ENCODE measurements at places on chromosomes 13 and 19.
A peak's percentile ranks its signal among the peaks of the same experiment; 100 is the strongest.

- DNase-seq: no peak
Measured at GRCh38 chr13:99307247-99307646, at the start of gene GPR183. GPR183 (minus strand) TSS chr13:99307399; CDS start chr13:99296145, 11,254 bp downstream.

DNA sequence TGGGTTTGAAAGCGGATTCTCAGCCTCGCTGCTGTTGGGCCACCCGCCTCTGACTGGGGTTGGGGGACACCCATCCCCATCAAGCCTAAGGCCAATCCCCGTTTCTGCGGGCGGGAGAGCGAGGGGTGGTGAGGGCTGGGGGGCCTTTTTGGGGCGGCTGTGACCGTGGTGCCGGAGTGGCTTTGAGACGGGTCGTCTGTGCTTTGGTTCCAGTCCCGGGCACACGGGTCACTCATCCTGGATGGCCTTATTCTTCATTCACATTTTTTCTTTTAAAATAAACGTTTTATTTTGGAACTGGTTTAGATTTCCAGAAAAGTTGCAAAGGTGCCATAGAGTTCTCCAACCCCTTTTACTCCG, 1.6 kb downstream of the ZNRF4 start:
- no peak for DNase-seq

GRCh38 chr13:71867131-71867814, at the start of gene DACH1:
DACH1 (minus strand) TSS chr13:71867204.
- peak; percentile 64 for DNase-seq

DNA sequence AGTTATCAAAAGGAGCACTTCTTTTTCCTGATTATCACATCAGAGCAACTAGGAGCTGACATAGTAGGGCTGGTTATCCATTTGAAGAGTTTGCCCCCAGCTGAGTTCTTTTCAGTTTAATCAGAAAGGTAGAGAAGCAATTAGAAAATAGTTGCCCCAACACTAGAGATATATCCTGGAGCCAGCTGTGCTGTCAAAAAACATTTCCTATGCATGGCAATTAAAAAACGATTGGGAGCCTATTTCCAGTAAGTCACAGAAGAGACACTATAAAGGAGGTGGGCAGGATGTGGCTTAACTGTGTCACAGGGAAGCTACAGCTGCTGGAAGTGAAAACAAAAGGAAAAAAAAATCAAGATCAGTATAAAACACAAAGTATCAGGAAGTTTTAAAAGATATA, 155.7 kb upstream of the SLITRK1 start:
- no peak for DNase-seq

- DNase-seq: no peak
Measured at GRCh38 chr19:32879741-32880140, 10.2 kb upstream of the SLC7A9 start.

- no peak for DNase-seq
Measured at GRCh38 chr13:102651892-102652291, 43.0 kb downstream of the METTL21C start.

GRCh38 chr13:34561033-34561432, 381.0 kb upstream of the NBEA start:
- DNase-seq: no peak

GRCh38 chr19:33813391-33814101, 16.9 kb downstream of the KCTD15 start:
- no peak for DNase-seq

DNA sequence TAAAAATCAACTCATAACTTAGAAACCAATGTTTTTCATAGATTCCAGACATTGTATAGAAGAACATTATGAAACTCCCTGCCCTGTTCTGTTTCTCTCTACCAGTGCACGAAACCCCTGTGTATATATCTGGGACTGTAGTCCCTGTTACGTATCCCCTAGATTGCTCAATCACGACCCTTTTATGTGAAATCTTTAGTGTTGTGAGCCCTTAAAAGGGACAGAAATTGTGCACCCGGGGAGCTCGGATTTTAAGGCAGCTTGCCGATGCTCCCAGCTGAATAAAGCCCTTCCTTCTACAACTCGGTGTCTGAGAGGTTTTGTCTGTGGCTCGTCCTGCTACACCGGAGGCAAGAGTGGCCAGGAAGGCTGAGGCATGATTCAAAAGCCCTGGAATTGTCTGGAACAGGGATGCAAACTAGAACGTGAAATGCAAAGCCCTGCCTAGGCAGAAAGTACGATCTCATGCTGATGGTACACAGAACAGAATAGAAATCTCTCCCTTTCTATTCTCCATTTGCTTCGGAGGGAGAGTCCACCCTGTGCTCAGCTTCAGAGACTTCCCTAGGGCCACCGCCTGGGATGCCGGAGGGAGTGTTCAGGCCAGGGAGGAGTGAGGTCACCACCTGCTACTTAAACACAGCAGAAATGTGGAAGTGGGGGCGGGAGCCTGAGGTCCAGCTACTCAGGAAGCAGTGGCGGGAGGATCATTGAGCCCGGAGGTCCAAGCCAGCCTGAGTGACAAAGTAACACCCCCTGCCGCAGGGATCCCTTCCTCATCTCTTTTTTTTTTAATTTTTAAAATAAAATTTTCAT, 758 bp upstream of the ZNF888 start:
- DNase-seq: peak; percentile 35

GRCh38 chr13:21736926-21737325, 66.1 kb downstream of the FGF9 start:
- DNase-seq: no peak

- DNase-seq: no peak
Measured at GRCh38 chr19:35512831-35513627, 420 bp downstream of the DMKN start.

DNA sequence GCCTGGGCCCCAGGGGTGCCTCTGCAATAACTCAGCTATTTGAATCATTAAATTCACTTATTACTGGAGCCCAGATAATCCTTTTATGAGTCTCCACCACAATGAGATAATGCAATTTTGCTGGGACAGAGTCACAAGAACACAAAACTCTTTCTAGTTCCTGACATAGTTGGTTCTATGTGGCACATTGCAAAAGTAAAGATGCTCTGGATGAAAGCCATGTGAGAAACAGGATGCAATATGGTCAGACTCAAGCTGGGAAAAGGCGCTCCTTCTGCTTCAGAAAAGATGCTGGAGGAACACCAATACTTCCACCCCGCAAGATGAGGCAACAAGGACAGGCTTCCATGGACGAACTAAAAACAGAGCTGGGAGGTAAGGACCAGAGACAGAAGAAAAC, 5.7 kb downstream of the ANKRD27 start:
- no peak for DNase-seq

DNA sequence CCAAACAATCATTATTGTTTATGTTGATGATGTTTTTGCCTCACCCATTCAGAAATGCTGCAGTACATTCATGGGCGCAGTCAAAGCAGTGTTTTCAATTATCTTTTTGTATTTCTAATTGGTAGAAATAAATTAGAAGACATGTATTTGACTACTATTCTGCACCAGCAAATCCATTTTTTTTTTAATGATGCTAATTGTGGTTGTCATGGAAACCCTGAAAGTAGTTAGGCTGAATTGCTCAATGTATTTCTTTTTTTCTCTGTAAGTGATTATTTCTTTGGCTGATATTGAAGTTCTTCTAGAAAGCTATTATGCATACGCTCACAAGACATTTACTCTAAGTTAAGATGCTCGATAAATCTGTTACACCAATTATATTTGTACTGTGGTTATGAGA, 101.2 kb downstream of the RFC3 start:
- DNase-seq: no peak

- DNase-seq: no peak
Measured at GRCh38 chr13:110445722-110446574, 115.6 kb downstream of the RAB20 start.

- DNase-seq: no peak
Measured at GRCh38 chr13:24625870-24626849, 54.0 kb upstream of the ATP12A start.

GRCh38 chr19:21117041-21117907, 24.6 kb upstream of the ZNF431 start:
- no peak for DNase-seq

DNA sequence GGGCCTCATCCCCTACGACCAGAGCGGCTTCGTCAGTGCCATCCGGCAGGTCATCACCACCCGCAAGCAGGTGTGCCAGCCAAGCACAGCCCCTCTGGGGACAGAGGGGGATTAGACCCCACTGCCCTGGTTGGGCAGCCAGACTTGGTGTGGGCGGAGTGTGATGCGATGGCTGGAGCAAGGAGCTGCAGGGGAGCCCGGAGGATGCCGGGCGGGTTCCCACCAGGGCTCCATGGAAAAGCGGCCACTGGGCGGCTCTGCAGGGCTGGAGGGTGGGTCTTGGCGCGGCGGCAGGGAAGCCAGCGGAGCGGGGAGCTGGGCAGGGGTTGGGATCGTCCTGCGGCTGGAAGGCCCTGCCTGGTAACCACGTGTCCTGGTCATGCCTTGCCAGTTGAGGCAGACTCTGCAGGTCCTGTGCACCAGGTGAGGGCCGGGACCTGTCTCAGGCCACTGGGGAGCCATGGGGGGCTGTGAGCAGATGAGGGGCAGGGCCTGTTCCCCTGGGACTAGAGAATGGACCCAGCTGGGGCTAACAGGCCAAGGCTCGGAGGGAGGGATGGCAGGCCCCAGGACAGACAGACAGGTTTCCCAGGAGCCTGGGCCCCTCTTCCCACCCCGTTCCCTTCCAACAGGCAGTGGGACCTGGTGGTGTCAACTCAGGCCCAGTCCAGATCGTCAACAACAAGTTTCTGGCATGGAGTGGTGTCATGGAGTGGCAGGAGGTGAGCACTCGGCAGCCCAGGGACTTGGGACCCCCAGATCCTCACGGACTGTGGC, 6.3 kb downstream of the PTOV1 start:
- DNase-seq: no peak

- no peak for DNase-seq
Measured at GRCh38 chr13:37706041-37706440, 107.5 kb upstream of the POSTN start.

GRCh38 chr13:101474419-101474957, 22.0 kb downstream of the ITGBL1 start:
- DNase-seq: peak; percentile 44

DNA sequence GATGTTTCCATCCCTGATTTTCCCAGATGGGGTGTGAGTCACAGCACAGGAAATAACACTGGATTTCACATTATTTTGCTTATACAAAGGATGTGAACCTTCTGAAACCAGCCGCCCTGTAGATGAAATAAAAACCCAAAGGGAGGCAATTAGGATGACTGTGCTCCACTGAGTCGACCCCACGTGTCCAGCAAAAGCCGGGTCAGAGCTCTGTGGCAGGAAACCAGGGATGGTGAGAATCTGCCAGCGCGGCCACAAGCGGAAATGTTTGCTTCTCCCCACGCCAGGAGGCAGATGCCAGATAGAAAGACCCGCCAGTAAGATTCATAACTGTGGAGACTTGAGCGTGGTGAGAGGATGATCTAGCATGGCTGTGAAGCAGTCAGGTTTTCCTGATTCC, 764.4 kb downstream of the LIG4 start:
- no peak for DNase-seq

- DNase-seq: no peak
Measured at GRCh38 chr19:18274781-18275356, 617 bp upstream of the IQCN start.

- DNase-seq: no peak
Measured at GRCh38 chr13:73497430-73497829, 438.6 kb downstream of the KLF5 start.
